ENCODE measurements at places on chromosomes 6 and 20.
A peak's percentile ranks its signal among the peaks of the same experiment; 100 is the strongest.

DNA sequence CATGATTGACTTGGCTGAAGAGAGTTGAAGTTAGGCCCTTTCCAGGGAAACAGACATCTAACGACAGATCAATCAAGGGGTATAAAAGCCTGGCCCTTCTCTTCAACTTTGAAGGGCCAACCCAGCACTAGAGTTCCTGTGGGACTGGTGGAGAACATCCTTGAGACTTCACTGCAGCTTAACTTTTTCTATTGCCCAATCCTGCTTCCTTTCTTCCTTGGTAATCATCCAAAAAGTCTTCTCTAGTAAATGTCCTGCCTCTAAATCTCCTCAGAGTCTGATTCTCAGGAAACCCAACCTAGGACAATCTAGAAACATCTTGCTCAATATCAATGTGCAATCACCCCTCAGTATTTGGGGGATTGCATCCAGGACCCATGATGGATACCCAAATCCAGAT, 1.9 kb downstream of the MKKS start:
- DNase-seq: no peak

DNA sequence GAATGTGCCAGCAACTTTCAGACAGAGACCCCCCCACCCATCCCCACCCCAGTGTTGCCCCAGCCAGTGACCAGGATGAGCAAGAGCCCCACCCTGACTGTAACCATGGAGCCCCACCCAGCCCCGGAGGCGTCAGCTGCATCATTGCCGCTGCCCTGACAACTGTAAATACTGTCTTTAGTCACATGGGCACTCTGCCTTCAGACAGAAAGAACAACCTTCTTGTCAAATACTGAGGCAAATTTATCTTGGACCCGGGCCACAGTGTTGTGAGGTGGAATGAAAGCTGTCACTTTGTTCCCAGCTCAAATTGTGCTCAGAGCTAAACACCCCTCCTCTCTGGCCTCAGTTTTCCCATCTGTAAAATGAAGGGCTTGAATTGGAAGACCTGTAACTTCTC, 23.7 kb downstream of the MOCS3 start:
- DNase-seq: no peak

DNA sequence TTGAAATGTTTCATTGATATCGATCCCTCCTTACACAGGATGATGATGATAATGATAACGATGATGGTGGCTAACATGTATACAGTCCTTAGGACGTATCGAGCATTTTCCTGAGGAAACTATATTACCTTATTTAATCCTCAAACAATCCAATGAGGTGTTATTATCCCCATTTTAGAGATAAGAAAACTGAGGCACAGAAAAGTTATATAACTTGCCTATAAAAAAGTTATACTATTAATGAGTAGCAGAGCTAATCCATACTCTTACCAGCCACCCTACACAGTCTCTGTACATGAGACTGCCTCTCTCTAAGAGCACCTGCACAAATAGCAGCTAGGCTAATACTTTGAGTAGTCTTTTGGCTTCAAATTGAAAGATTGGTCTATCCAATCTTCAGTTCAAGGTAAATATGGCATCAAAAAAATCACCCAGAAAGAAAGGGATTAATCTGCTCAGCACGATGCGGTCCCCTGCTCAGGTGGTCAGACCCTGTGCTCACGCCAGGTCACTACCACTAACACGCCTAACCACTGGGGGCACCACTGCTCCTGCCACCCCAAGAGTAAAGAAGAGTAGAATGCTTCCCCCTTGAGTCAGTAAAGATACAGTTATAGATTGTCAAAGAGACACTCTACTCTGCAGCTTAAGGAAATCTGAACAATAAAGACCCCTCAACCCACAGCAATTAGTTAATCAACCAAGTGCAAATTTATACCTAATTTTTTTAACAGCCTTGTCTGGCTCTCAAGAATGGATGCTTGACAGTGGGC, 15.0 kb downstream of the GABBR1 start:
- no peak for DNase-seq

GRCh38 chr6:37547564-37548061, 47.9 kb upstream of the CCDC167 start:
- DNase-seq: no peak

GRCh38 chr6:42959917-42960242, 674 bp upstream of the GNMT start:
- DNase-seq: no peak

DNA sequence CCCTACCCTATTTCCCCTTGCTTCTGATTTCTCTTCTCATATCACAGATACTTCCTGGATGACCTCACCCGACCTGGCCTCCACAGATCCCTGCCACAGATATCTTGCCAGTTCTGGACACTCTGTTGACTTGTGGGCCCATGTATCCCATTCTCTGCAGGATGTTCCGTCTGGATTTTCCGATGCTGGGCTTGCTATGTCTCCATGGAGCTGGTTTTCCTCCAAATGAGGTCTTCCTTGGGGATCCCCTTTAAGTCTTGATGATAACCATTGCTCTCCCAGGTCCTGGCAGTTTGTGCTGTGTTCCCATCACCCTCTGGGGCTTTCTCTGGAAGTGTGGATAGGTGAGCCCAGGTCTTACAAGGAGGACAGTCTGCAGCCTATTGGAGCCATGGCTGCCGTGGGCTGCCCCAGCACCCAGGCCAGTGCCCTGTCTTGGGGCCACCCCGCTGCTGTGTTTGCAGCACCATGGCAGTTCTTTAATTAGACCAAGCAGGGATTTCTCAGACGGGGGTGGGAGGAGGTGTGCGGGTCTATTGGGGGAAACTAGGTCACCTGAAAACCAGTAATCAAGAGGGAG, 23.9 kb downstream of the PPP1R16B start:
- DNase-seq: no peak

DNA sequence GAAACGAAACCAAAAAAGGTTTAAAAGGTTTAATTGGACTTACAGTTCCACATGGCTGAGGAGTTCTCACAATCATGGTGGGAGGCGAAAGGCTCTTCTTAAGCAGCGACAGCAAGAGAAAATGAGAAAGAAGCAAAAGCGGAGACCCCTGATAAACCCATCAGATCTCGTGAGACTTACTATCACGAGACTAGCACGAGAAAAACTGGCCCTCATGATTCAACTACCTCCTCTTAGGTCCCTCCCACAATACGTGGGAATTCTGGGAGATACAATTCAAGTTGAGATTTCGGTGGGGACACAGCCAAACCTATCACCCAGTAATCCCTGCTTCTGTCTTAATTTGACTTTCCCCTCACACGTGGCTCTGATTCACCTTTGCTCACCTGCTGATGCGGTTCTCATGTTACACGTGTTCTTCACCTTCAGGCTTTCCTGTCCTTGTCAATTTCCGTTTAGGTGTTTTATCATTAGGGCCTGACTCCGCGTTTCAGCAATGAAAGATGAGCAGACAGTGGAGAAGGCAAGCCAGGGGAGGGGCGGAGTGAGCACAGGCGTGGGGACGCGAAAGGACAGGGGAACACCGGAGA, 57.1 kb downstream of the AGPAT4 start:
- DNase-seq: no peak

GRCh38 chr6:99330159-99330558, 19.3 kb downstream of the FAXC start:
- DNase-seq: no peak

GRCh38 chr20:54156522-54156921, 17.3 kb downstream of the CYP24A1 start:
- DNase-seq: no peak

DNA sequence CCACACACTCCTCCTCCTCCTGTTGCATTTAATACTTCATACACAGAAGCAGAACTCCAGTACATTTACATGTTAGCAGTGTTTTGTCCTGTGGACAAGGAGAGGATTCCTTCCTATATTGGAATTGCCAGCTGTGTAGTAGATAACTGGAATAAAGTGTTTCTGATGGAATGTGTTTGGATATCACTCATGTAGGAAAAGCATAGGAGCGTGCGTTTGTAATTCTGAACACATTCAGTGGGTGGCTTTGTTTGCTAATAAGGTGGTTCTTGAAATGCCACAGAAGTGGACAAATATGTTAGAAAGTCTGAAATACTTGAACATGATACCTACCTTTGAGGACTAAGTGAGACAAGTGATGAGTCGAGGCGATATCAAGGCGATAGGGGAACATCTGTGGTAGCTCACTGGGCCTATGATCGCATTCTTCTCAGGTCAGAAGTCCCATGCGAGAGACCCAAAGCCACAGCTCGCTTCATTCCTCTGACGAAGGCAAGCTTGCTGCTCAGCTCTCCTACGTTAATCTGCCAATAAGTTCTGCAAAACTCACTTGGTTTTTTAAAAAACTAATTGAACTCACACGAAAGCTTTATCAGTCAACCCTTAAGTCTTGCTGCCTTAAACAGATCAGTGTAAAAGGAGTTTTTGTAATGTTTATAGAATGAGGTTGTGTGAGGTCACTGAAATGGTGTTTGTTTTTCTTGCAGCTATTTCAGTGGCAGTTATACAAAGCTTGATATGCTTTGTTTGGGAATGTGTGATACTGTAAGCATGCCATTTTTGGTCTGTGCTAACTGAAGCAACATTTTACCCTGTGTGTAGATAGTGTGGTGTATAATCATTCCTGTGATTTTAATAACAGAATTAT, 159.9 kb downstream of the SOX4 start:
- no peak for DNase-seq

GRCh38 chr20:35273449-35274171, 4.3 kb downstream of the MMP24OS start:
- DNase-seq: no peak

GRCh38 chr6:149332602-149333265, 15.2 kb downstream of the TAB2 start:
- peak; percentile 71 for DNase-seq

DNA sequence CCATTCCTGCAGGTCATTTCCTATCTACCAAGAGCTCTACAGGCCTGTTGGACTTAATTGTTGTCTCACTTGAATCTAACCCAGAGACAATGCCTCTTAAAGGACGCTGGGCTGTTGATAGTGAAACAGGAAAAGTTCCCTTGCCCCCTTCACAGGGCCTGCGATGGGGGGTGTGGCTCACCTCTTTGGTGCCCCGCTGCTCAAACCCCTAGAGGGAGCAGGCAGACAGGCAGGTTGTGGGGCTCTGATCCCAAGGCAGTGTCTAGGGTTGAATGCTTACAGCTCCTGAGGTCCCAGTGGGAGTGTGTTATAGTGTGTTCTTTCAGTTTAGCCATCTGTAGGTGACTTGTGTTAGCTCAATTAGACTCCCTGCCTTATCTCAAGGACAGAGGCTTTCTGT, 68.0 kb downstream of the OTOR start:
- no peak for DNase-seq

DNA sequence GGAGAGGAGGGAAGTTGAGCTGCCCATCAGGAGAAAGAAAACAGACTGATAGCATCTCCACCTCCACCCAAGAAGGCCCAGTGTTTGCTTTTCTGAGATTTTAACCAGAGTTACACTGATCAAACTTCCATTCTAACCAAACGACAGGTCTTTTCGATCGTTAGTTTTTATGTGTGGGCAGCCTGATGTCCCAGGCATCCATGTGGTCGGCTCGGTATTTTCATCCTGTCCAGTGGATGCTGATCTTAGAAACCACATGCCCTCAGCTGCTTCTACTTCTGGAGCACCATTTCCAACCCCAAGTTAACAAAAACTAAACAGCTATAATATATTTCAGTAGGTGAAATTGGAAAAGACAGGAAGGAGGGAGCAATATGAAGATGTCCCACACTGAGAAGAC, 536.8 kb upstream of the JAG1 start:
- no peak for DNase-seq

DNA sequence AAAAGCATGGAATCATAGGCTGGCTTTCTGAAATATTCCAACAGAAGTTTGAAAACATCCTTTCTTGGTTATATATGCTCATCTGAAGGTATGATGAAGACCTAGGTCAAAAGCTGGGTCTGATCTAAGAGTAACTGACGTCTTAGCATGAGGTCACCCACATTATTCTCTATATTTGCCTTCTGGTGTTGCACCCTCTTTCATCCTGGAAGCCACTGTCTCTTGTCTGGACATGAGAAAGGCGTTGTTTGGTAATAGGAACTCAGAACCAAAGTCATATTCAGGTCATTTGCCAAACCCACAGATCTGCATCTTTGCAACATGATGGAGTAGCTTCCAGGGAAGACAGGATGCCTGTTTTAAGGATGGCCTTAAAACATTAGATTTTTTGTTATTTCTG, 17.6 kb downstream of the GABRR1 start:
- no peak for DNase-seq

DNA sequence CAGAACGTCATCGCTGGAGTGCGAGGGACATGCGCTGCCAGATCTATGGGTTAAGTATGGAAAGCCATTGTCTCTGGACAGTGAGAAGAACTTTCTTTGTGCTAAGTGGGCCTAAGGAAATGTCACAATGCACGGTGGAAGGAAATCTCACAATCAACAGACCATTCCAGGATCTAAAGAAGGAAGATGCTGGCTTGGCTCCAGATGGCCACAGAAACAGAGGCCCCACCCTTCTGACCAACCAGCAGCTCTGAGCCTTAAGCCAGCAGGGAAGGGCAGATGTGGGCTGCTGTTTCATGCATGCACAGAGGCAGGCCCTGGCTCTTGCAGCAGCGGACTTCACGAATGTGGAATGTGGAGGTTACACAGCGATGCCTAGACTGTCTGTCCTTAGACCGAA, 156.3 kb downstream of the SOBP start:
- no peak for DNase-seq

GRCh38 chr20:14963262-14963663, 625.9 kb upstream of the FLRT3 start:
- no peak for DNase-seq

DNA sequence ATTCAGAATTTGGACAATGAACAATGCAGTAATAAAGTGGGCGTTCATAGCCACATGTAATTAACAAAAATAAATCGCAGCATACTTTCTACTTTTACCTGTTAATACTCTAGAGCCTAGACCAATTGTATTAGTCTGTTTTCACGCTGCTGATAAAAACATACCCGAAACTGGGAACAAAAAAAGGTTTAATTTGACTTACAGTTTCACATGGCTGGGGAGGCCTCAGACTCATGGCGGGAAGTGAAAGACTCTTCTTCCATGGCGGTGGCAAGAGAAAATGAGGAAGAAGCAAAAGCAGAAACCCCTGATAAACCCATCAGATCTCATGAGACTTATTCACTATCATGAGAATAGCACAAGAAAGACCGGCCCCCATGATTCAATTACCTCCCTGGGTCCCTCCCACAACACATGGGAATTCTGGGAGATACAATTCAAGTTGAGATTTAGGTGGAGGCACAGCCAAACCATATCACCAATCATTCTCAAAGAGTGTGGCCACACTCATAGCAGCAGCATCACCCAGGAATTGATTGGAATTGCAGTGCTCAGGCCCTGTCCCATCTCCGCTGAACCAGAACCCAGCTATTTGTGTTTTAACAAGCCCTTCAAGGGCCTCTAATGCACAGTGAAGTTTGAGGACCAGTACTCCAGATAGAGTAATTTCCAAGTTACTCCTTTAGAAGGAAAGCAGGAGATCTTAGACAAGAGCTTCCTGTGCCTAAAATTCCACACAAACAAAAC, 650.0 kb downstream of the KIF16B start:
- no peak for DNase-seq

DNA sequence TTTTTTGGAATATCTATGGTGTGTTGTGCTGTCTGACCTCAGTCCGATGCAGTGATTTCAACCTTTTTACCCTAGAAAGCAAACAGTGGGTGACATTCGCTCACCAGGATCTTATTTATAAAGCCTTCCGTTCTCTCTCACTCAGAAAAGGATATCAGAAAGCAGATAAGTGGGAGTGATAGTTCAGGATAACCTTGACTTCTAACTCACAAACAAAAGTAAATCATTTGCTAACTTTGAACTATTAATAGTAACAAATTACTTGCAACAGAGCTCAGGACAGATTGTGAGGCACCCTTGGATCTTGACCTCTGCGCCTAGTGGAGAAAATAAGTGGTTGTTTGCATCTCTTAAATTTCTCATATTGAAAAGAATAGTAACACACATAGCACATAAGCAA, 637.1 kb upstream of the CITED2 start:
- DNase-seq: no peak

- DNase-seq: no peak
Measured at GRCh38 chr6:129368970-129369369, 341.0 kb downstream of the ARHGAP18 start.

Measured in NCI-H1417 treated with DMSO at 0.1 percent for 48 hours (cell line).